ENCODE measurements at places on chromosomes 6 and 20.

DNA sequence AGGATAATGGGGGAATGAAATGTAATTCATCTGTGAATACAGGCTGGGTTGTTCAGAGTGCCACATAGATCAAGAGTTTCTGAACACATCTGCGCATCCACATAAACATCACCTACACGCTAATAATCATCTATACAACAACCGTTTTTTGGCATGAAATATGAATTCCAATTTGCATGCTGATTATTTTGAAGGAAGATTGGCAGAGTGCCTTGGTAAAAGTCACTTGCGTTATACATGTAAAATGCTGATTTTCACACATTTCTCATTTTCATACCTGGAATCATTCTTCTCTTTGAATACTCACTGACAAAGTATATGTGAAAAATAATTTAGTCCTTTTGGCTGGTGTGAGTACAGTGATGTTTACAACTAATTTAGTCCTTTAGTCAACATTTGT, 17.7 kb downstream of the COL9A1 start:
- DNase-seq, result no peak

DNA sequence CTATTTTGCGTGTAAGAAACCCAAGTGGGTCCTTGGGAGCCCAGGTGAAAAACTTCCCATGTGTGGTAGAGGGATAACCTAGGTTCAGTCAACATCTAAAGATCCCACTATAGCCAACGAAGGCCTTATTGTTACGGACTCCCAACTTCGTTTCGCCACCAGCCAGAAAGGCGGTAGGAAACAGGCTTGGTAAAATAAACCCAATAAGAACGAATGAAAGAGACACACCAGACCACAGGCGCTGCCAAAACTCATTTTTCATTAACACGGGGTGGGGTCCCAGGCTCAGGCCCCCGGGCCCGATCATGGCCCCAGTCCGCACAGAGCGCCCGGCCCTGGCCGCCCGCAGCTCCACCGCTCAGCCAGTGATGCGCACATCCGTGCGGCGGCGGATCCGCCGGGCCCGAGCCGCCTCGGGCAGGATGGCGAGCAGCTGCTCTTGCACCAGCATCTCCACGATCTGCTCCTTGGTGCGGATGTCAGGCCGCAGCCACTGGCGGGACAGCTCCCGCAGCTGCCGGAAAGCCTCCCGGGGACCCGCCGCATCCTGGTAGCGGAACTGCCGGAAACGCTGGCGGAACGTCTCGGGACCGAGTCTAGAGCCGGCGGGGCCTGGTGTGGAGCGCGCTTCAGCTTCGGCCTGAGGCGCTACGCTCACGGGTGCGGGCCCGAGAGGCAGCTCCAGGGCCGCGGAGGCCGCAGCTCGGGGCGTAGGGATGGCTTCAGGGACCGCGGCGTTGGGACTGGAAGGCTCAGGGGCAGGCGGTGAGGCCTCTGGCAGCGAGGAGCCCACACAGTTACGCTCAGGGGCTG, 709 bp downstream of the SCAND1 start:
- DNase-seq, result peak; percentile 54

- DNase-seq, result no peak
Measured at GRCh38 chr6:136950436-136951126, 28.5 kb downstream of the SLC35D3 start.

DNA sequence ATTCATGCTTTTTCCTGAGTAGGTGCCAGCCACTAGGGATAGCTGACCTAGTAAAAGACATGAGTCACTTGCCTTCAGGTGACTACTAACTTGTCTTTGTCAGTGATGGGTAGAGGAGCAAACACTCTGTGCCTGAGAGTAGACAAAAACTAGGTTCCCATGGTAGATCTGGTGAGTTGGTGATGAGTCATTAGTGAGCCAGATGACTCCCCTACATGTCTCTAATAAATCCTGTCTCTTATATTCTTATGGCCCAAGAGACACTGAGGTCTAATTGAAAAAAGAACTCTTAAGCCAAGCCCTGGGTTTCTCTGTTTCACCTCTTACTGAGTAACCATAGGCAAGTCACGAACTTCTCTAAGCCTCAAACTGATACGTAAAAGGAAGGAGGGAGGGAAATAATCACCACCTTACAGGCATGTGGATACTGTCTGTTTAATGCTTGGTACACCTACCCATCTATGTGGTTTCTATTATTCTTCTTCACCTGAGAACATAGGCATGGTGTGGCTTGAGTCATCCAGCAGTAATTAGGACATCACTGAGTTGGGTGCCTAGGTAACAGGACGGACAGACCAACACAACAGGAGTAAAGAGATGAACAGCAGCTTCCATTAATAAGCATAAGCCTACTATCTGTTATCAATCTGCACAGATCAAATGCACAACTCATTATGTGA, 20.3 kb downstream of the TTPAL start:
- peak; percentile 100 for DNase-seq

- DNase-seq, result no peak
Measured at GRCh38 chr6:56685102-56685733, 42.5 kb upstream of the DST start.

- no peak for DNase-seq
Measured at GRCh38 chr20:14715400-14715799, 378.0 kb upstream of the FLRT3 start.
